ENCODE measurements at places on chromosomes 12 and 14. TPM values are rescaled to one million over a fixed set of nuclear protein-coding genes. Genes with fewer than 3 reads are reported as not detected.

The CRACR2A gene
- 21.2 TPM for total RNA-seq

The FGF6 gene
- total RNA-seq = not detected

The CLEC1B gene
- total RNA-seq = not detected

The TMEM229B gene
- total RNA-seq = 2.3 TPM

The VDR gene
- 84.6 TPM for total RNA-seq

The CCDC59 gene
- total RNA-seq = 93.9 TPM

The IKZF4 gene
- total RNA-seq = 20.8 TPM

The TMEM121 gene
- 12.0 TPM for total RNA-seq

The CISTR gene
- not detected for total RNA-seq

The SOX5 gene
- total RNA-seq = not detected

The SPTB gene
- 0.27 TPM for total RNA-seq

DNA sequence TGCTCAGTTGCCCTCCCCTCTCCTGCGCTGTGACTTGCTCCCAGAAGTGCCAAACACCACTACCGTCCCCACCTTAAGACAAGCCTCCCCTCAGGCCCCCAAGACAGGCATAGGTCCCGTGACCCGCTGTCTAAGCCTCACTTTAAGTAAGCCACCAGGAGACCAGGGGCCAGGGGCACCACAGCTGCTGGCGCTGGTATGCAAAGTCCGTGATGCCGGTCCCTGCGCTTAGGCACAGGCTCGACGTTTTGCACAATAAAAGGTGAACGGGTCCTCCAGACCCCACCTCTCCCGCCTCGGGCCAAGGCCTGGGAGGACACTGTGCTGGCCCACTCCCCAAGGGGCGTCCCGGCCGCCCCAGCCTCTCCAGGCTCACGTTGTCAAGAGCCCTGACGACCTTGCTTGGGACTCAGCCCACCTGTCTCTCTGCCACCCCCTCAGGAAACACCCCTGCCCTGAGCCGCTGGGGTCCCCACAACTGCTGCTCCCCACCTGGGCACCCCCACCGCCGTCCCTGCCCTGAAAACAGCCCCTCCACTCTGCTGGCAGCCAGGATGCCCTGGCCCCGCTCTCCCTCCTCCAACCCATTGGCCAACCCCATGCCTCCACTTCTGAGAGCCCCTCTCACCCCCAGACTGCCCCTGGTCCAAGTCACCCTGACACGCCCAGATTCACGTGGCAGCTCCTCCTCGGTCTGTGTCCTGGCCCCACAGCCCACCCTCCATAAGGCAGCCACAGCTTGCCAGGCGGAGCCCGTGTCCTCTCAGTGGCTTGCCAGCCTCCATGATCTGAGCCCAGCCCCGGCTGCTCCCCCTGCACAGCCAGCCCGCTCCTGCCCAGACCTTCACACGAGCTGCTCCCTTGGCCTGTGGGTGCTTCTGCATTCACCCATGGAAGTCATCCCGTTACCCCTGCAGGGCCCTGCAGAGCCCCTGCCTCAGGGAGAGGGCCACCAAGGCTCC, 11.9 kb downstream of the JAG2 start:
- no peak for DNase-seq
- no peak overlapping the region for H3K27ac ChIP-seq
- H3K27me3 ChIP-seq = no peaks in the 10 kb centered on the region
- no peaks in the 10 kb centered on the region for H3K4me1 ChIP-seq
- no peak overlapping the region for H3K4me3 ChIP-seq
- H3K36me3 ChIP-seq = no peaks in the 10 kb centered on the region

- peaks cover 78% of the 10 kb centered on the region for H3K36me3 ChIP-seq
- H3K4me1 ChIP-seq = peaks cover 39% of the 10 kb centered on the region
- no peak for DNase-seq
These were observed 8.1 kb downstream of the PRKAB1 start for GRCh38 chr12:119676022-119676421.

DNA sequence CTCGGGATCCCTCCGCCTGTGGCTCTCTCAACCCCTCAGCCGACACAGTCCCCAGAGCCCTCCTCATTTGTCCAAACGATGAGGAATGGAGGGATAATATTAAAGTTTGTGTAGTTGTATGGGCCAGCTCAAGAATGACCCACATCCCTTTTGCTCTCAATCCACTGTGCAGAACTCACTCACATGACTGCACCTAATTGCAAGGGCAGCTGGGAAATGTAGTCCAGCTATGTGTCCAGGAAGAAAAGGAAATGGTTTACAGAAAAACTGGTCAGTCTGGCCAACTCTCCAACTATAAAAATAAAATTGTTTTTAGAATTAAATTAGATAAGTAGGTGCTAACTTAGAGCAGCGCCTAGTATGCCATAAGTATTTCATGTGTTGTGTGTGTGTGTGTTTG, 66.6 kb downstream of the GALNT8 start:
- DNase-seq = no peak
- no peaks in the 10 kb centered on the region for H3K4me1 ChIP-seq
- no peaks in the 10 kb centered on the region for H3K36me3 ChIP-seq
- H3K27me3 ChIP-seq = peaks cover 8% of the 10 kb centered on the region

GRCh38 chr12:13566292-13566691, 369.8 kb downstream of the EMP1 start:
- no peak overlapping the region for H3K27ac ChIP-seq
- no peak for DNase-seq

DNA sequence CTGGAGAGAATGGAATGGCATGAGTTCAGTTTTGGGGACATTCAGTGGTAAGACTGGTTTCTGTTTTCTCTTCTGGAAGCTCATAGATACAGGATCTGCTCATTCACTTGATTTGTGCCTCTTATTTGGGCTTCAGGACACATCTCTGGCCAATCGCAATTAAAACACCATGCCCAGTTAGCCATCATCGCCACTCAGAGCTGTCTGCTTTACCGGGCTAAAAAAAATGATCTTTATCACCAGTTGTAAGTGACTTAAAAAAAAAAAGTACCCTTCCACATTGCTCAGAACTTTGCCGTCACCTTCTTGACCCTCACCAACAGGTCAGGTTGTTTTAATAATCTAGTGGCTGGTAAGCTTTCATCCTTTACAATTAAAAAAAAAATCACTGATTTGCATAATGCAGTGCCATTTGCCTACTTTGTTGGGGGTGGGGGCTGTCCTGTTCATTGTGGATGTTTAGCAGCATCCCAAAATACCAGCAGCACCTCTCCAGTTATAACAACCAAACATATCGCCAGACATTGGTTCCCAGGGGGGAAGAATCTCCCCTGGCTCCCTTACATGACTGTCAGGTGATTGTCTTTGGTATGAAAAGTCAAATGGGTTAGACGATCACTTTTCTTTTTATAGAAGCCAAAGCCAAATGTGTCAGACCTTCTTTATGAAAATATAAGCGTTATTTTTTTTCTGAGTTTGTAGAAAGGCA, 150.1 kb downstream of the PRKCH start:
- H3K4me1 ChIP-seq = peaks cover 88% of the 10 kb centered on the region
- peaks cover 62% of the 10 kb centered on the region for H3K36me3 ChIP-seq
- H3K27ac ChIP-seq = peak overlapping the region; percentile 92
- peak; percentile 30 for DNase-seq
- peak overlapping the region; percentile 78 for H3K4me3 ChIP-seq
- H3K27me3 ChIP-seq = no peaks in the 10 kb centered on the region

DNA sequence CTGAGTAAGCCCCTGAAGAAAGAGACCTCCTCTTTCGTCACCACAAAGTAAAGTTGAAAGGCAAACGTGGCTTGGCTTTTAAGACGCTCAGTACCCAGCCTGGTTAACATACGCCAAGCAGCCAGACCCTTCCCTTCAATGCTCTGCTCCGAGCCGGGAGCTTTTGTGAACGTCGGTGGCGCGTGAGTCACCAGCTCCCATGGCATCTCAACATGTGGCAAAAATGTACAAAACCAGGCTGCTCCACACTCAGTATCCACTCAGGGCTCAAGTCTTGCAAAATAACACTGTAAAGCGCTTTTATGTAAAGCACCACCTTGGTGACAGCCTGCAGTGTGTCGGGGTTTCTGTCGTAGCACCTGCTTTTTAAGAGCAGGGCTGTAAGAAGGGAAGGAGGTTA, 89.0 kb downstream of the SETD3 start:
- H3K27ac ChIP-seq = no peak overlapping the region
- H3K36me3 ChIP-seq = no peaks in the 10 kb centered on the region
- DNase-seq = no peak
- H3K4me1 ChIP-seq = peaks cover 18% of the 10 kb centered on the region
- peaks cover 1% of the 10 kb centered on the region for H3K27me3 ChIP-seq
- H3K4me3 ChIP-seq = no peak overlapping the region

GRCh38 chr12:110244372-110244771, 36.7 kb upstream of the ATP2A2 start:
- no peak overlapping the region for H3K27ac ChIP-seq
- peaks cover 6% of the 10 kb centered on the region for H3K27me3 ChIP-seq
- DNase-seq = no peak

DNA sequence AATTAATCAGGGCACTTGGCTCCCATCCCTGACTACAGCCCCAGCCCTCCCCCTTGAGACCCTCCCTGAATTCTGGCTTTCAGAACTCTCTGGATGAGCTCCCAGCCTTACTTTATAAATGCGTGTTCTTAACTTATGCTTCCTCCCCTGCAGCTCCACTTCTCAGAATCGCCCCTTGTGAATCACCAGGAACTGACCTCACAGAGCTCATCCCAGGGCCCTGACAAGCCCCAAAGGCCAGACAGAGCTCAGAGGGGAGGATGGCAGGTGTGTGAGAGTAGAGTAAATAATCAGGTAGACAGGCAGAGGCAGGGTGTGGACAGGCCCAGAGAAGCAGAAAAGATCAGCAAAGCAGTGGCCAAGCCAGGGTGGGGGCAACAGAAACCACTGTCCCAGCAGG, 68.2 kb upstream of the FOXN3 start:
- peak overlapping the region; percentile 80 for H3K27ac ChIP-seq
- peaks cover 25% of the 10 kb centered on the region for H3K36me3 ChIP-seq
- no peaks in the 10 kb centered on the region for H3K27me3 ChIP-seq
- peak; percentile 49 for DNase-seq
- no peak overlapping the region for H3K4me3 ChIP-seq

GRCh38 chr14:22886500-22887259, 3.7 kb downstream of the REM2 start:
- peaks cover 38% of the 10 kb centered on the region for H3K4me1 ChIP-seq
- H3K36me3 ChIP-seq = peaks cover 1% of the 10 kb centered on the region
- peak; percentile 81 for DNase-seq
- peaks cover 1% of the 10 kb centered on the region for H3K27me3 ChIP-seq

- no peaks in the 10 kb centered on the region for H3K27me3 ChIP-seq
- H3K4me1 ChIP-seq = no peaks in the 10 kb centered on the region
- H3K36me3 ChIP-seq = no peaks in the 10 kb centered on the region
- no peak overlapping the region for H3K4me3 ChIP-seq
- no peak for DNase-seq
- H3K27ac ChIP-seq = no peak overlapping the region
These were observed 135.3 kb upstream of the SOX5 start for GRCh38 chr12:24084800-24085199.

DNA sequence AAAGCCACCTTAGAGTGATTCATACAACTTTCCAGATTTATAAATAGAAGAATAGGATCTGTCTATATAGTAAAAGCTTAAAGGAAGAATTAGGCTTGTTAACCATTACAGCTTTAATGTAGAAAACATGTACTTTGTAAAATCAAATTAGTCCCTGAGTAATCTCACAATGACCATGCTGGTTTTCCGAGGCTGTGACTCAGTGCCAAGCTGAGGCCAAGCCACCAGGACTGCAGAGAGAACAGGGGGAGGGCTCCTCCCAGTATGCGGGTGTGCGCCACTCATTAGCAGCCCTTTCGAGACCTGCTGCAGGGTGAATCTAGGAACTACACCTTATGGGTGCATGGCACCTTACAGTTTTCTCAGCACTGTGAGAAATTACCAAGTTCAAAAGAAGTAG, 167.0 kb downstream of the EFCAB11 start:
- DNase-seq = no peak
- H3K36me3 ChIP-seq = no peaks in the 10 kb centered on the region
- no peak overlapping the region for H3K4me3 ChIP-seq

DNA sequence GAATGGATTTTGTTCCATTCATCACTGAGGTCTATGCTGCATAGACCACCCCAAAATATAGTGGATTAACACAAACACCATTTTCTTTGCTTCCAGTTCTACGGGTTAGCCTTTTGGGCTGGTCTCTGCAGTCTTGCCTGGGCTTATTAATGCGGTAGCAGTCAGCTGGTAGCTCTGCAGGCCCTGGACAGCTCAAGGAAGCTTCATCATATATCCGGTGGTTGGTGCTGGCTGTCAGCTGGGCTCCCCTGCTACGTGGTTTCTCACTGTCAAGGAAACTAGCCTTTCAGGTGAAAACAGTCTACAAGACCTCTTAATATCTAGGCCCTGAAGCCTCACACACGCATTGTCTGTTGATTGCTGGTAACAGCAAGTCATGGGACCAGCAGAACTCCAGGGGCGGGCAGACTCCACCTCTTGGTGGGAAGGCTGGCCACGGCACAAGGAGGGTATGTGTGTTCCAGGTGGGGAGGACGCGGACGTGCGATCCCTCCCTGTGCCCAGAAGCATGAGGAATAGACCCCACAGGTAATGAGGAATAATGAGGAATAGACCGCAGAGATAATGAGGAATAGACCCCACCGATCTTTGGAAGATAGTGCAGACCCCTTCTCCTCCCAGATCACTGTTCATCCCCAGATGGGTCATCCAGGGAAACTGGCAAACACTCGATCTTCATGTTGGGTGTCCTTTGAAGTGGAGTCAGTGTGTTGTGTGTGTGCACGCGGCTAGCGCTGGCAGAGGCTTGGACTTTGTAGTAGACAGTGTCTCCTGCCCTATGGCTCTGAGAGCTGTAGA, 13.3 kb downstream of the TSPAN9 start:
- no peak overlapping the region for H3K27ac ChIP-seq
- no peaks in the 10 kb centered on the region for H3K27me3 ChIP-seq
- H3K4me1 ChIP-seq = no peaks in the 10 kb centered on the region
- no peak overlapping the region for H3K4me3 ChIP-seq

- no peak overlapping the region for H3K4me3 ChIP-seq
- H3K27ac ChIP-seq = no peak overlapping the region
- H3K27me3 ChIP-seq = peaks cover 6% of the 10 kb centered on the region
- no peak for DNase-seq
These were observed 427.5 kb downstream of the SNAPC1 start for GRCh38 chr14:62189698-62190097.

DNA sequence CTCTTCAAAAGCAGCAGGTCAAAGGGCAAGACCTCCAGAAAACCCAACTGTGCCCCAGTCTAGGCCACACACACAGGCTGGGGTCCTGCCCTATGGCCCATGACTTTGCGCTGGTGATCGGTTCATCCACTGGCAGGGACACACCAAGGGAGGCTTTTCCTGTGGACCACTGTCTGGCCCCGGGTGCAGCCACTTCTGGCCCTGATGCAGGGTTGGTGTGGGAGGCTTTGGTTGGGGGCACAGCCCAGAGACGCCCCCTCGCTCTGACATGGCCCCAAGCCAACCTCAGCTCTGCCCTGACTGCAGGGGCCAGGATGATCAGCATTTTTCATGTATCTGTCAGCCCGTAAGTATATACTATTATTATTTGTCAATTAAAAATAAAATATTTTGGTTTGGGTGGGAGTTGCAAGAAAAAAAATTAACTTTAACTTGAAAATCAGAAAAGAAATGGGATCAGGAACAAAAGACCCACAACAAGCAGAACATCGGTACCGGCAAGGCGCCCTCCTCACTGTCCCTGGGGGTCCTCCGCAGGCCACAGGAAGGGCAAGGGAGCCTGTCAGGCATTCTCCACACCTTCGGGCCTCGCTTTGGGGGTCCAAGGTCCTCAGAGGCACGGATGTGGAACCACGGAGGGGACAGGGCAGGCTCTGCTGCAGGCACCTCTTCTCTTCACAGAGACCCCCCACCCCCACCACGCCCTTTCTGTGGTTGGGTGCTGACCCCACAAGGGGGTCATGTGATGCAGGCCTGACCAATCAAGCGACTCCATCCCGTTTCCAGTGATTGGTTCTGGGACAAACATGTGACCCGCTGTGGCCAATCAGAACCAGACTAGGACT, 181.5 kb upstream of the SFSWAP start:
- H3K4me3 ChIP-seq = no peak overlapping the region
- peaks cover 1% of the 10 kb centered on the region for H3K27me3 ChIP-seq
- DNase-seq = no peak
- H3K4me1 ChIP-seq = peaks cover 3% of the 10 kb centered on the region
- H3K36me3 ChIP-seq = no peaks in the 10 kb centered on the region

All from activated CD8-positive, alpha-beta T cell treated with anti-CD3 and anti-CD28 coated beads for 36 hours (primary cell).